Activated T-cell treated with anti-CD3 and anti-CD28 coated beads, Interleukin-2, amount 50 U/mL, for 48 hours (primary cell): ENCODE measurements at places on chromosomes 5 and 9.

DNA sequence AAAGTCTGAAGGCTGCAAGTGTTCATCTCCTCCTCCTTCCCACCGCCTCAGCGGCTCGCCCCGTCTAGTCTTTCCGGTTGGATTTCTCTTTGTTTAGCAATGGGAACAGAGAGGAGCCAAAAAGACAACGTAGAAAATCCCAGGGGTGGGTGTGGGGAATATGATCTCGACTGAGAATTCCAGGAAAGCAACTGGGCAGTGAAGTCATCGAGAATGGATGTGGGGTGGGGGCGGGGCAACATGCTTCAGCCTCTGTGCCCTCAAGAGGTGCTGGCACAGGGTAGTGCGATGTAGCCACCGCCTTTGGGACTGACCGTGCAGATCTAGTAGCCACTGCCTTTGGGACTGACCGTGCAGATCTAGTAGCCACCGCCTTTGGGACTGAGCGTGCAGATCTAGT lies 12.9 kb downstream of the MSX2 start:
- no peak for DNase-seq

DNA sequence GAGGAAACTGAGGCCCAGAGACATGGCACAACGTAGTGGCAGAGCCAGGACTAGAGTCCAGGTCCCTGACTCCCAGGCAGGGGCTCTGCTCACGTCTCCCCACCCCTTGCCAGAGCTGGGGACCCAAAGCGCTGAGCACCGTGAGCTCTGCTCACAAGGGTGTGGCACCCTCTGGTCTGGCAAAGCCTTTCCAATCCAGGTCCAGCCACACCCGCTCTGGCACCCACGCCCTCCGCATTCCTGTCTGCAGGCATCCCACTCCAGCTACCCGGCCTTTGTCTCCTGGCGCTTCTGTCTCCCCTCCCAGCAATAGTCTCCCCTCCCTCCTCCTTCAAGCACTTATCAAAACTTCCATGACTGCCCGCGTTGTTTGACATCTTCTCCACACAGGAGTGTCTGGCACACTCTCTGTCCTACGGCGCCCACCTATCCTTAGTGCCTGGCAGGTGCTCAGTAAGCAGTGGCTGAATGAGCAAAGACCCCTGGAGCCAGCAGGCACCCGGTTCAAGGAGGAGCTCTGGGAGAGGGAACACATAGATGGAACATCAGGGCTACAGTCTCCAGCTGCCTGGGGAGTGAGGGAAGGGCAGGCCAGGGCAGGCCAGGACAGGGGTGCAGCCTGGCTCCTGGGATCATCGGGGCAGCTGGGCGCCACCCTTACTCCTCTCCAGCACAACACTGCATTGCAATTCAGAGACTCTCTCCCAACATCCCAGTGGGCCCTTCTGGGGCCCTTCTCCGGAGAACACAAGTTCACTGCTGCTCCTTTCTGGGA lies 12.0 kb downstream of the HIGD2A start:
- DNase-seq = no peak

- DNase-seq = no peak
Measured at GRCh38 chr9:115978091-115978490, 175.5 kb upstream of the PAPPA start.

- no peak for DNase-seq
Measured at GRCh38 chr9:107624234-107624948, 134.8 kb upstream of the KLF4 start.

DNA sequence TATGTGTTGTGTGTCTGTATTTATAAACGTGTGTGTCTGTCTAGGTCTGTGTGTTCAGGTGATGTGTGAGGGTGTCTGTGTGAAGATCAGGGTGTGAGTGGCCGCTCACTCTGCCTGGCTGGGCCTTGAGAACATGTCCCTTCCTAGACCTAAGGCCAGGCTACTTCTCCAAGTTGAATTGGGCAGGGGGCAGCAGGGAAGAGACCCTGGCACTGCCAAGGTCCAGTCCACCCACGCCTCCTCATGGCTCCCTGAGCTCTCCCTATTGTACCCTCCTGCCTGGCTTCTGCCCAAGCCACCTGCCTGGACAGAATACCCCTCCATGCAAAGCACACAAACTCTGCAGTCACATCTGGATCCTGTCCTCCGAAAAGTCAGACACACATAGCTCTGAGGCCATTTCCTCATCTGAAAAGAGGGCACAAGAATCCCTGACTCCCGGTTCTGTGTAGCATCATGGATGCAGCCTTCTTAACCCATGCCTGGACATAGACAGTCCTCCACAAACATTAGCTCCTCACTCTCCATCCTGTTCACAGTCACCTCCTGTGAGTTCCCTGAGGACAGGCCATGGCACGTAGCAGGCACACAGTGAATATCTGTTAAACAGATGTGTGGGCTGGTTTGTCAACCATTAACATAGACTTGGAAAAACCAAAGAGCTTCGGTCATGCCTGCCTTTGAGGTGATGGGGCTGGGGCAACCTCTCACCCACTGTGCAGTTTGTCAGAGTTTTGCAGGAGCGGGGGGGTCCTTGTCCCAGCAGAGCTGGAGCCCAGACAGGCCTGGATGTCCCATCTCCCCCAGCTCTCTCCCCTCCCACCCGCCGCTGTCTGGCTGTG lies 167.8 kb upstream of the MVB12B start:
- no peak for DNase-seq

- no peak for DNase-seq
Measured at GRCh38 chr9:25709941-25710340, 31.7 kb upstream of the TUSC1 start.

DNA sequence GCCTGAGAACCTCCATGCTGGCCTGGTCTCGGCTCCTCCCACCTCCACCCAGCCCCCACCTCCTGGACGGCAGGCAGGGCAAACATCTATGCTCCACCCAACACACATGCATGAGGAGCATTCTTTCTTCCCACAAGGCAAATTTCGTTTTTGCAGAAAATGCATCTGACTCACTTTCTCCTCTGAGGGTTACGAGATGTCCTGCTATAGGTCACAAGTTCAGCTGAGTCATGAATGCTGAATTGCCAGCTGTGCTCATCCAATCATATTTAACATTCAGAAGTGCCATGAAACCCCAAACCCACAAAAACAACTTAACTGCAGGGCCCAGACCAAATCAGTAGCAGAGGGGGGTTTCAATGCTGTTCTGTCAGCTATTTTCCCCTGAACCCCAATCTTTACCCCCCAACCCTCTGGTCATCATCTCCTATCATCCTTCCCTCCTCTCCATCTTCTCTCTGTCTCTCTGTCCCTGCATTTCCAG lies 39.0 kb upstream of the OSMR start:
- DNase-seq = peak; percentile 23

DNA sequence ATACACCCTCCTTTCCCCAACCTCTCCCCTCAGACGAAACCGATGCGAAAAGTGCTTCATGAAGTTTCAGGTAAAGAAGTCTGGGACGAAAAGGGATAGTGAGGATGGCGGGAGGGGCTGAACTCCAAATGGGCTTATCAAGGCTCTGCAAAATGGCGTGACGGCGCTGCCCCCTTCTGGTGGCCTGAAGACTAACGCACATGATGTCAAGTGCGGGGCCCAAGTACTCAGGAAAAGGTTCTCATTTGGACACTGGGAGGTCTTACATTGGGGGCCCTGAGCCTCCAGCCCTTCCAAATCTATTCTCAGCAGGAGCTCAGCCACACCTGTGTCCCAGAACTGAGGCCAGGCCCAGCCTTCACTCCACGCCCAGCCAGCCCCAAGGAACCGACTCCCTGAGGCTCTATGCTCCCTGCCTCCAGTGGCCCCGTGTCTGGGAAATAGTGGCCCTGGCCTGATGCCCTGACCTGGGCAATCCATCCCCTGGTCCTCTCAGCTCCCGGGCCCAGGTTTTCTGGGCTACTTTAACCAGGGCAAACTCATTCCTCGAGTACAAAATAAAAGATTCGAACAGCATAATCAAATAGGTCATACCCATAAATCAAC lies 119.9 kb downstream of the KCNIP1 start:
- DNase-seq = peak; percentile 63

GRCh38 chr9:129063061-129063460 lies 17.9 kb upstream of the DOLPP1 start:
- no peak for DNase-seq

GRCh38 chr5:175889910-175890684 lies 18.7 kb downstream of the CPLX2 start:
- no peak for DNase-seq

GRCh38 chr5:133384120-133384855 lies 228.1 kb downstream of the FSTL4 start:
- DNase-seq = no peak

DNA sequence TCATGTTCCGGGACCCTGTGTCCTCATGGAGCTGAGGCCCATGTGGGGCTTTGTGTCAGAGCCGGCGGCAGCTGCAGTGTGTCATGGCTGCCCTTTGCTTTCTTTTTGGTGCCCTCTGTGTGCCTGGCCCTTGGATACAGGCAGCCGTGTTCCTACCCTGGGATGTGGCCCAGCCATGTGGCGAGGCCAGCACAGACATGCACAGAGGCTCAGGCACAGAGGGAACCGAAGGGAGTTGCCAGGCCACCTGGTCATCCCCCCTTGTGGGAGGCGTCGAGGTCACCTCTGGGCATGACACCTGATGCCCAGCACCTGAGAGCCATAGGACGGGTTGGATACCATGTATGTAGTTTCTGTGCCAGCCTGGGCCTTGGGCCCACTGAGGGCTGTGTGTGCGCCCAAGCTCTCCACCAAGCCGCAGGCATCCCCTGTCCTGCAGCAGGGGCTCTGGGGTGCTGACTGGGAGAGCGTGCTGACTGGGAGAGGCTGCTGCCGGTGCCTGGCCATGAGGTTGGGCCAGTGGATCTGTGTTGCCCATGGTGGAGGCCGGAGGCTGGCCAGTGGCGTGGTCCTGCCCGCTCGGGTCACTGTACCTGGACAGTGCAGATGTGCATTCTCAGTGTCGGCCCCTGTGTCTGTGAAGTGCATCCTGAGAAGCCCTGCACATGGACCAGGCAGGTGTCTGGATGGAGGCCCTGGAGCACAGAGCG lies 4.8 kb downstream of the NKD2 start:
- no peak for DNase-seq

- no peak for DNase-seq
Measured at GRCh38 chr9:73470766-73471165, 319.1 kb downstream of the ANXA1 start.

DNA sequence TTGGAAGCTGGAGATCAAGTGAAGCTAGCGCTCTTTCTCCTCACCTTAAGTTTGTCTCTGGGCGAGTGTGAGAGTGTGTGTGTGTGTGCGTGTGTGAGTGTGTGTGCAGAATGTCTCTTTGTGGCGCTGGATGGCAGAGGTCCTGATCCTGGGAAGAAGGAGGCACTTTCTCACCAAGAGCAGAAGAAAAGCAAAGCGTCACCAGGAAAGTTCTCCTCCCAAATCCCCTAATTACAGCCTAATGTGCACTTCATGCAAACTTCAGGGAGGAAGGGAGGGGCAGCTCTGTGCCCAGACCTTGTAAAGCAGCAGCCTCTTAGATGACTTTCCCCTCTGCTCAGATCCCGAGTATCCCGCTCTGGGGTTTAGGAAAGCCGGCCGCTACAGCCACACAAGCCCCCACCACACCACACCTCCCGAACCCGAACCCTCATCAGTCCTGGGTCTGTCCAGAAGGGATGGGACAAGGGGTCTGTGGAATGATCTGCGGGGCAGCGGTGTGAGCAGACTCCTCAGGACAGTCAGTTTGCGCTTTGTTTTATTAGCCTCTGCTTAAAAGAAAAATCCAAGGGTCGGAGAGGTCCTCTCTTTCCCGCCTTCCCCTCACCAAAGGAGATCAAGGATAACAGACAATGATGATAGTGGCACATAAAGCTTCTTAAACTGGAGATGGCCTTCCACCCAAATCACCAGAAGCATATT lies at the start of gene HAPLN1:
Gene HAPLN1, minus strand, starts transcription at position 20 of the 702 bp plus-strand sequence. CDS start 47,332 bp downstream, outside the sequence.
- DNase-seq = no peak

DNA sequence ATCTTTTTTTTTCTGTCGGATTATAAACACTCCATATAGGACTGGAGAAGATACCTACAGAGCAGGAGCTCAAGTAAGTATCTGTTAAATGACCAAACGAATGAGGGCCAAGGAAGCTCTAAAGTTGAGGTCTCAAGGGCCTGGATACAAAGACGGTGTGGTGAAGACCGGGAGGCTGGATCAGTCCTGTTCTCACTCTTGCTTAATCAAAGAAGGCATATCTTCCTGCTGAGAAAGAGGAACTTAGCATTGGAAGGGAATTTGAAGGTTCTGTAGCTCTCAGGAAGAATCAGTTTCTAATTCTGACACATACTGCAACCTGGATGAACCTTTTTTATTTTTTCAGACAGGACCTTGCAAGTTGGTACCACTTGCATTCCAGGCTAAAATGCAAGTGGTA lies 28.3 kb upstream of the PAX5 start:
- no peak for DNase-seq

DNA sequence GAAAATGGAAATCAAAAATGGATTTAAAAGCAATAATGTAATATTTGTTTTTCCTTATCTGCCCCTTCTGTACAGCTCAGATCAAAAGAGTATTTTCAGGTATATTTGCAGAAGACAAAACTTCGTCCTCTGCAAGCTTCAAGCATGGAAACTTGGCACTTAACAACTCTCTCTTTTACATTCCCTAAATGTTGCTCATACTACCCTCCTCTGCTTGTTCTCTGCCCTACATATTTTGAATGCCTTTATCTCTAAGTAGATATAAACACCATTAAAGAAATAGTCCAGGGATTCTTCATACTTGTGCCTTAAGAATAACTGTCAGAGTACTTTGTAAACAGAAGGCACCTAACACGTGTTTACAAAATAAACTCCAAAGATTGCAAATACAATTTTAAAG lies 19.2 kb upstream of the SMC2 start:
- no peak for DNase-seq

DNA sequence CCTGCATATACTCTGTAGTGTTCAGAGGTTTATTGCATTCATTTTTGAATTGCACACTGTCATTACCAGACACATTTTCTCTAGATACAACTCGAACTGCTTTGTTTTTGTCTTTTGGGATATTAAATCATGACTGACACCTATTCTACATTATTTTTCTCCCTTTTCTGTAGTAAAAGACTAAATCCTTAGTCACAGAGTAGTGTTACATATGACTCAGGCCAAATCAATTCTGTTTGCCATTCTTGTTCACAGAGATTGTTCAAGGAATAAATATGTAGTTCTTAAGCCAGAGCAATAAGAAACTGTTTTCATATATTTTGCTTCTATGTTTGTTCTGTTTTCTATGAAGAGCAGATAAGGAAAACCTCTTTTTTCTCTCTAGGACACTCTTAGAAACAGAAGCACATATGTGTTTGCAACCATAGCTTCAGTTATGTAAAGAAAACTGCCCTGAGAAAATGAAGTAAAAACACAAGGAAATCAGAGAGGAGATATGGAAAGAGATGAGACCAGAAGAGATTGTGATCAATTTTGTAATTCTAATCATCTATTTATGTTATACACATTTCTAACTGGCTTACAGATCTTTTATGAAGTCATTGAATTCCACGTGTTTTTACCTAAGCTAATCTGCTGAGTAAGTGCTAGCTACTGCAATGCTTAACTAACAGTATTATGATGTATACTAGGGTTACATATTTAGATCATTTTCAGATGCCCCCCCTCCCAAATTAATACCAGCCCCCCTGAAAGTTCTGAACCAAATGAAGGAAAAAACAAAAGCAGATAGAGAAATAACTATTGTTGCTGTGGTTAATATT lies 1995.6 kb upstream of the CDH6 start:
- DNase-seq = no peak

DNA sequence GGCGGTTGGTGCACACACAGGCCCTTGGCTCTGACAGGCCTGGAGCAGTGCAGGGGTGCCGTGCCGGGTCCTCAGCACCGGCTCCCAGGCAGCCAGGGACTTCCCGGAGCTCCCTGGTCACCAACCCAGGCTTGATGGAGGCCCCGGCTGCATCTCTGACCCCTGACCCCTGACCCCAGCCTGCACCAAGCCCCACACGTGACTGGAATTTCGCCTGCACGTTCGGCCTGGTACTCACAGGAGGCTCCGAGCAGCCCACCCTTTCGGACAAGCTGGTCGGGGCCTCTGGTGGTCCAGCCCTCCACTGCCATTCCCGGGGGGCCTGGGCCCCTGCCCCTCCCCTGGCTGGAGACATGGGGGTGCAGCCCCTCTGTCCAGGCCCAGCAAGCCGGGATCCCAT lies 25.4 kb upstream of the UBAC1 start:
- DNase-seq = no peak
